ENCODE measurements at places on chromosomes 5 and 9.
A peak's percentile ranks its signal among the peaks of the same experiment; 100 is the strongest.

DNA sequence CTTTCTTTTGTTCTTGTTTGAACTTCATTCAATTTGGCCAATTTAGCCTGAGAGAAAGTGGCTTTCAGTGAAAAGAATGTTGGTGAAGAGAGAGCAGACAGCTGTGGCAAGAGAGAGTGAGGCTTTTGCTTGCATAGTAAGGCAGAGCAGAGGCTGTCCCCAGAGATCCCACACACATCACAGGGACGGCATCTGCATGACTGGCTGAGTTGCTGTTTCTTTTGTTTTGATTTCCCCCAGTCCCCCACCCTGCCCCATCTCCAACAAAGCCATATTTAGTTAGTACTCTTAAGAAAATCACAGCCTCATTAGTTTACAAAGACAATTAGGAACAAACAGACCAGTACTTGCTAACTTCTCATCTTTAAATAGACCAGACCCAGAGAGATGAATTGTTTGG lies 363.9 kb upstream of the SEMA6A start:
- DNase-seq, result no peak

GRCh38 chr5:55638051-55638450 lies 74.1 kb downstream of the SLC38A9 start:
- no peak for DNase-seq

DNA sequence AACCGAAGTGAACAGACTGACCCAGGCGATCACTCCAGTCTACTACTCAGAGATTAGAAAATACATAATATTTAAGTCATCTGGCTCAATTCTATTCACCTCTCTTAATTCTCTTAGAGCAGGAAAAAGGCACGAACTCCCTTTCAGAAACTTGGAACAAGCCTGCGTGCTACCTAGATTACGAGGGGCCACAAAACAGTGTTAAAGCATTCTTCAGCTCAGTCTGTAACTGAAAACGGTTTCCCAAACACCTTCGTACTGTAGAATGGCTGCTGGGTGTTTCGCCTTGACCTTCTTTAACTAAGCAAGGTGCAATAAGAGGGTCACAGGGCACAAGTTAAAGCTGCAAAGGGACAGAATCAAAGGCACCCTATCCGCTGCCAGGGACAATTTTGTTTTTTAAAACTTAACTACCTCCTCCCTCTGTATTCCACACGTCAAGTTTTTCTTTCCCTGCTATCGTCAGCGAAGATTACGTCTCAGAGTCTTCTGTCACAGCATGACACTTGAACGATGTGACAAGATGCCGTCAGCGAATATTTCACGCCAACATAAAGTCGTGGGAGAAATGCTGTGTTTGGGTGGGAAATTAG lies 687 bp downstream of the LYSMD3 start:
- DNase-seq, result peak; percentile 26

- no peak for DNase-seq
Observed at GRCh38 chr9:70945301-70945700, 176.1 kb downstream of the TRPM3 start.

DNA sequence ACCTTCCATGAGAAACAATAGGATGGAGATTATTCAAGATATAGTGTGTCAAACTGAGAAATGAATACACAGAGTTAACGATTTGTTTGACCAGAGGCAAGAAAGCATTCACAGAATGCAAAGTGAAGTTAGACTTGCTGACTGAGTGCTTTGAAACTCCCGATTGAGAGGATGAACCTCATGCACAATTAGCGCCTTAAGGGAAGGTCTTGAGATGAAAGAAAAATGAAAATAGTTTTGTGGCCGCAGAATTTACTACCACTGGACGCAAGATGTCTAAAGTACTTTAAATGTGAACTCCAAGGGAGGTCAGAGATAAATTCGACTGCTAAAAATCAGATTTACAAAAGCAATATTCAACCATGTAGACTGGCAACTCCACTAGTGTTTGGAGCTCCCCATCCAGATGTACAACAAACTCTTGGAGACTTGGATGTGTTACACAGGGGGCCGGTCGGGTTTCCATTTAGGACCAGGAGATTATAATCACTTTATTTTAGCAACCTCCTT lies 707 bp upstream of the RIMOC1 start:
- DNase-seq, result no peak

- DNase-seq, result no peak
Observed at GRCh38 chr5:126448720-126449119, 25.5 kb downstream of the GRAMD2B start.

- no peak for DNase-seq
Observed at GRCh38 chr9:114941376-114941775, 11.0 kb upstream of the TNFSF8 start.

- DNase-seq, result no peak
Observed at GRCh38 chr5:118325931-118326330, 662.4 kb downstream of the DTWD2 start.

- DNase-seq, result no peak
Observed at GRCh38 chr5:140039561-140039960, 3.5 kb downstream of the NRG2 start.

DNA sequence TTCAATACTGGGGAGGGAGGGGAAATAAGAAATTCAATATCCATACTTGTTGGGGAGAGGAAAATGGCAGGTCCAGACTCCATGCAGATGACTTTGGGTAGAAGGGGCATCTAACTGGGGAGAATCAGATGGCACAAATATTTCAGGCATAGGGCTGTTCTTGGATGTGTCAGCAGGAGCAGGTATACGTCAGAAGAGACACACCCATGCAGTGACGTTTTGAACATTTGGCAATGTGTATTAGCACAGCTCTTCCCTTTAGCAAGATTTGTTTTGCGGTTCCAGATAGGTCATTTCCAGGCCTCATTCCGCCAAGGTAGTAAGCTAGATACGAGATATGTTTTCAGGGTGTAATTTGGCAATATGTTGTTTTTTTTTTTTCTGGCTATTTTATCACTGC lies 187.2 kb upstream of the CDH10 start:
- no peak for DNase-seq

- no peak for DNase-seq
Observed at GRCh38 chr9:137592767-137593166, 2.5 kb upstream of the ZMYND19 start.

GRCh38 chr5:77847129-77847460 lies 71.0 kb upstream of the TBCA start:
- DNase-seq, result no peak

DNA sequence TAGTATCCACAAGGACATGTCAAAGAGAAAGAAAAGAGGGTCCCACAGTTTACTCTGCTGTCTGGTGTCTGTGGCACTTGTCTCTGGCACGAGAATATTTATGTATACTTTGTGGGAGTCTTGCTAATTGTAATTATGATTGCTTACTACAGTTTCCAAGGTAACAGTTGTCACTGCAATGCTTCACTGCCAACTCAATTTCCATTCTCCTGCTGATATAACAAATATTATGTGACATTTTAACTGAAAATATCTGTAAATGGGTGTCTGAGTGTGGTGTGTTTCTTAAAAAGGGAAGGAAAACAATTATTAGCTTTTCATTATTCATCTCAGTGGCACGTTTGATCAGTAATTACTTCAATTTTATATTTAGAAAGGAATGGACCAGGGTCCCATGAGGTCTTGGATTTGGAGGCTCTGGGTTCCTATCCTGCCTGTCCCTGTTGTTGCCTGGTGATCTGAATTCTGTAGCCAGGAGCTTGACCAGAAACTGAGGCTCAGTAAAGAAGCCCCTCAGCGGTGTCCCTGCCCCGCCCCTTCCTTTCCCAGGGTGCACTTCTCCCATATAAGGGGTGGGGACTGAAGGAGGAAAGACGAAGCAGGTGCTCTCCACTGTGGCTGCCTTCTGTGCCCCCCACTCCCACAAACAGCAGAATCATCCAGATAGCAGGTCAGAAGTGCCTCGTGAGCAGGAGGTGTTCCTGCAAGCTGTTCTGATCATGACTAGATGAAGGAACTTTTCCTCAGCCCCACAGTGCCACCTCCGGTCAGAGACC lies 137.3 kb upstream of the KIF2A start:
- no peak for DNase-seq

GRCh38 chr5:174047472-174048099 lies 2.1 kb downstream of the NSG2 start:
- DNase-seq, result no peak

DNA sequence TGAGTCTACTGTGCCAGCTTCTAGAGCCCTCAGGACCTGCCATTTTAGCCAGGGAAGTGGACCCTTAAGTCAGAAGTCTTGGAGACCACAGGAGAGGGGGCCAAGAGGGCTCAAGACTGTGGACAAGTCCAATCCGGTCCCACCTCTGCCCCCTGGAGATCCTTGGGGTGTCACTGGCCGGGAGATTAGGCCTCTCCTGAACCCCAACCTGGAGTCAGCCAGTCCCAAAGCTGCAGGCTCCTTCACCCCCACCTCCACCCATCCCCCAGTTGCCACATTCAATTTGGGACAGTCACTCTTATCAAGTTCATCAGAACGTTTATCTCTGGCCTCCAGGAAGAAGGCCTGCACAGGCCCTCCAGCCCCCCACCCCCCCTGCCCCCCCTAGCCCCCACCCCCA lies 290 bp downstream of the SLC23A1 start:
- DNase-seq, result no peak

DNA sequence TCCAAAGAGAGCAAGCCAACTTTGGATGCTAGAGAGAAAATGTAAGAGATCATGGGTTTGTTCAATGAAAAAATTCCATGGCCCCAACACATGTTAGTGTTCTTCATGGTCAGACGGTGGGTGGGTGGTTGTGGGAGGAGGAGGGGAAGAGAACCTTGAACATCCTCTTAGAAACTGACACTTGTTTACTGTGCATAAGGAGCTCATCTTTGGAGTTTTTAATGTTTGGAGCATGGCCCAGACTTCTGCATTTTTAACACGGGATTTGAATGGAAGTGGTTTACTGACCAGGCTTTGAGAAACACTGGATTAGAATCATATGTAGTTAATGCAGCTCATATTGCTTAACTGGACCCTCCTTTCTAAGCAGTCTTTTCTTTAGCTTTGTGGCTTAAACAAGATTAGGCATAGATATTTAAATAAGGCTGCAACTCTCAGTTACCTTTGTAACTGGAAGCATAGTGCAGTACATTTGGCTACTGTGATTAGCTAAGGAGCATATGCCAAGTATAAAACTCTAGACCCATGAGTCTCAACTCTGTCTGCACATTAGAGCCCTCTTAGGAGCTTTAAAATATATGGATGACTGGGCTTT lies 60.1 kb downstream of the FOCAD start:
- no peak for DNase-seq

DNA sequence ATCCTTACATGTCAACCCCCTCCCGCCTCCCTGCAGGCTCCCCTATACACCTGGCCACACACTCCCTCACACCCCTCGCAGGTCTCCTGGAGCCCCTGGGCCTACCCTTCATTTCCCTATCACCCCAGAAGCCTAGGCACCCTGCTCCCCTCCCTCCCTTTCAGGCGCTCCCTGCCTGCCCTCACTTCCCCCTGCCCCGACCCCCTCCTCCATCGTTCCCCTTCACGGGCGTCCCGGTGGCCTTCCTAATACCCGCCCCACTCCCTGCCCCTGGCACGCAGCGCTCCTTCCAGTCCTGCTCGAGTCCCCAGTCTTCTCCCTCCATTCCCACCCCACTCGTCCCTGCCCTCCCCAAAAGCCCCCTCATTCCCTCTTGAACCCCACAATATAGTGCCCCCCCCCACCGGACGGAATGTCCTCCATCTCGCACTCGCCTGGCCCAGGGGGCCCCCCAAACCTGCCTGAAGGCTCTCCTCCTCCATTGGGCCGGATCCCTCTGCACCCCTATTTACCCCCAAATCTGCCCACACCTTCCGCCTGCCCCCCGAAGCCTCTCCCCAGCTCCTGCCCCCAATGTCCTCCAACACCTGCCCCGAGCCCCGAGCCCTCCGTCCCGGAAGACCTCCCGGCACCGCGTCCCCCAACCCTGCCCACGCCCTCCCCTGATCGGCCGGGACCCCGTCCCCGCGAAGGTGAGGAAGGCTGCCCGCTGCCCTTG lies 746 bp downstream of the STRBP start:
- DNase-seq, result no peak

- DNase-seq, result no peak
Observed at GRCh38 chr9:95783426-95783975, 92.0 kb upstream of the ERCC6L2 start.

DNA sequence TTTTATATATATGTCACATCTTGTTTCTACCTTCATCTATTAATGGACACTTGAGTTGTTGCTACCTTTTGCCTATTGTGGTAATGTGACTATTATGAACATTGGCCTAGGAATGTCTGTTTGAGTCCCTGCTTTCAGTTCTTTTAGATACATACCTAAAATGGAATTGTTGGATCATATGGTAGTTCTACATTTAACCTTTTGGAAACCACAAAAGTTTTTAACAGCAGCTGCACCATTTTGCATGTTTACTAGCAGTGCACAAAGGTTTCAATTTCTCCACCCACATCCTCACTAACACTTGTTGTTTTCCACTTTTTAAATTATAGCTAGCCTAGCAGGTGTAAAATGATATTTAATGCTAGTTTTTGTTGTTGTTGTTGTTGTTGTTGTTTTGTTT lies 88.4 kb downstream of the GALNT10 start:
- DNase-seq, result no peak

DNA sequence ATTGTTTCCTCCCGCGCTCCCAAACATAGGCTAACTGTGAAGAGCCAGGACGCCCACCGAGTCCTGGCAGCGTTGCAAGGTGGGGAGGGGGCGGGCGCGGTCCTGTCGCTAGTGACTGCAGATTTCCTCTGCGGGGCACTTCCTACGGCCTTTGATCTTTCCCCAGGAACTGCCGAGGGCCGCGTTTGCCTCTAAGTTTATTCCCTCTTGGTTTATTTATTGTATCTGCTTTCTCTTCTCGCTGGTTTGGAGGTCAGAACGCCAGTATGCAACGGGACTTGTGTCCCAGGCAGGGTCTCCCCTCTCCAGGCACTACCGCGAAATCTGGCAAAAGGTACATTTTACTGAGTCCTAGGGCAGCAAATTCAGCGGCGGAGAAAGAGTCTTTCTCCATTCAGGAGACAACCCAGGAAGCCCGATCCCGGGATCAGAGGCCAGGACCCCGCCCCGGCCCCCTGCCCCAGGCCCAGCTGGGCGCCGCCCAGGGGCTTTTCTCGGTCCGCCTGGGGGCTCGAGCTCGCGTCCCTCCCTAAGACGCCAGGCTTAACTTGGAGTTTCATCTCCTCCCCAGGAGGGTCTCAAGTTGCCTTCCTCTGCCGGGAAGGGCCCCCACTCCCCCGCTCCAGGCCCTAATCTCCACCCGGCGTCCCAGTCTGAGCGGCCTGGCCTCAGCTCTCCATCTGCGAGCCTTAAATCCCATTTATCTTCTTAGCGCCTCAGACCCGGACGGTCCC lies 884 bp upstream of the EGFLAM start:
- DNase-seq, result no peak

- no peak for DNase-seq
Observed at GRCh38 chr5:8058616-8059190, 189.8 kb downstream of the MTRR start.

Data from fibroblast of pulmonary artery (primary cell).